Effector CD4-positive, alpha-beta T cell (primary cell): ENCODE measurements at places on chromosomes 1 and 21.
A peak's percentile ranks its signal among the peaks of the same experiment; 100 is the strongest.

DNA sequence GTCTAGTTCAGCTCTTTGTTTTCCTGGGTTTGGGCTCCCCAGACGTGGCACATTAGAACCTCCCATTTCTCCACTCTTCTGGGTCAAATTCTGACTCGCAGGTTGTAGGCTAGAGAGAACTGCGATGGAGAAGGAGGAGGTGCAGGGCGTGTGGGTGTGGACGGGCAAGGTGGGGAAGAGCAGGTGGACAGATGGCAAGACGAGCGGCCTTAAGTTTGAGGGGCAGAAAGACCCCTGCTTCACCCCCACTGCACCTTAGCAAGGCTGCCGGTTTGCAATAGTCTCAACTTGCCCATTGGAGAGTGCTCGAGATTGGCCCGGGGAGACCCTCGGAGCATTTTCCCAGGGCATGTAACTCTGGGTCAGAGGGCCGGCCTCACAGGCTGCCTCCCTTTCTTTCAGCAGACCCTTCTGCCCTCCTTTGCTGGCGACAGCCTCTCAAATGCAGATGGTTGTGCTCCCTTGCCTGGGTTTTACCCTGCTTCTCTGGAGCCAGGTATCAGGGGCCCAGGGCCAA, 1.7 kb downstream of the IL24 start:
- DNase-seq, result no peak

DNA sequence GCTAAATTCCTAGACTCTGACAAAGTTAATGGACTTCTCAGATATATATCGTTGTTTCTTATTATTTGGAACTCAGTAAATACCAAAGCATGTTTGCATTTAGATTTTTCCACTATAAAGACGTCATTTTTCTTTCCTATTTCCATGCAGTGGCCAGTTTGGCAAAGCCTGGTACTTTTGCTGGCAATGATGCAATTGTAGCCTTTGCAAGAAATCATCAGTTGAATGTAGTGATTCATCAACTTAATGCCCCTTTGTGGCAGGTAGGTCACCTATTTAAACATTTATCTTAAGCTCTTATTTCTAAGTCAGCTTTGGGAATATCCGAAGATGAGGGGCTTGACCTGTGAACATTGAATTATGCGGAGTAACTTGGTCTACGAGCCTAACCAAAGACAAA, 12.0 kb downstream of the OTUD3 start:
- DNase-seq, result no peak

GRCh38 chr1:171507435-171507834, 22.1 kb downstream of the PRRC2C start:
- no peak for DNase-seq

DNA sequence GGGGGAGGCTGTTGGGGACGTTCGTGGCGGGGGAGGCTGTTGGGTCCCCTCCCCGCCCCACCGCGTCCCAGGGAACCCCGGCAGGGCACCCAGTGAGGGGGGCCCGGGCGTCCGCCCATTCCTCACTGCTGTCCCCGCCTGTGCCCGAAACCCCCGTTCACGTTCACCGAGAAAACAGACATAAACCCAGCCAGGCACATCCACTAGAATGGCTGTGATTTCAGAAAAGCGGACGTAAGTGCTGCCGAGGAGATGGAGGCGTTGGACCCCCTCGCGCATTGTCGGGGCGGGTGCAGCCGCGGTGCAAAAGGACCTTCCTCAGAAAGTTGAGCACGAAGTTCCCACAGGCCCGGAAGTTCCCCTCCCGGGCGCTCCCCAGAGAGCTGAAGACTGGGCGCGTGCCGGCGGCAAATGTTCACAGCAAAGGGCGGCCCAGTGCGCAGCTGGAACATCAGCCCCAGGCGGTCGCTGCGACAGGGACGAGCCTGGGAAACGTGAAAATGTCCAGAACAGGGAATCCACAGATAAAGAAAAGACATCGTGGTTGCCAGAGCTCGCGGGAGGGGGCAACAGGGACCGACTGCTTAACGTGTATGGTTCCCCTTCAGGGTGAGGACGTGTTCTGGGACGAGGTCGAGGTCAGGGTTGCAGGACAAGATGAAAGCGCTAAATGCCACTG, 18.5 kb upstream of the SAMD11 start:
- no peak for DNase-seq

GRCh38 chr1:24735156-24735508, 10.1 kb upstream of the CLIC4 start:
- no peak for DNase-seq

DNA sequence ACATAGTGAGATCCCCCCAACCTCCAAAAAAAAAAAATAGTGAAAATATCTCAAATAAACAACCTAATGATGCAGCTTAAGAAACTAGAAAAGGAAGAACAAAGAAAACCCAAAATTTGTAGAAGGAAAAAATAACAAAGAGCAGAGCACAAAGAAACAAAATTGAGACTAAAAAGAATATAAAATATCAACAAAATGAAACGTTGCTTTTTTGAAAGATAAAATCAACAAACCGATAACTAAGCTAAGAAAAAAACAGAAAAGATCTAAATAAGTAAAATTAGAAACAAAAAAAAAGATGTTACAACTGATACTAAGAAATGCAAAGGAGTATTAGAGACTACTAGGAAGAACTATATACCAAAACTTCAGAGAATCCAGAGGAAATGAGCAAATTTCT, 139.3 kb upstream of the PALMD start:
- no peak for DNase-seq

DNA sequence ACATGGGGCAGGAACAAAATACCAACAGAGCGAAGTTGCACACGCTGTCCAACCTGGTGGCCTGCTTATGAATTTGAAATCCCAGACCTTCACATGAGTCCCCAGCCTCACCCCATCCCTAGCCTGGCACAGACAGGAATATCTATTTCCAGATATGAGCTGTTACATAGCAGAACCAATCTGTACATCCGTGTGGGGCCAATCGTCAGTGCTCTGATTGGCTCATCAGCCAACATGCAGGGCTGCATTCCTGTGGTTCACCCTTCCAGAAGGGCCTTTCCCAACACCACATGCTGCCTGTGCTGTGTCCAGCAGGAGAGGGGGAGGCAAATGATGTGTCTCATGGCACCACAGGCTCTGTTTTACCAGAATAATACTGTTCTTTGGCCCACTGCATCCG, 31.3 kb downstream of the CCN1 start:
- DNase-seq, result no peak

- no peak for DNase-seq
Observed at GRCh38 chr1:46656643-46657042, 11.5 kb downstream of the ATPAF1 start.

- peak; percentile 42 for DNase-seq
Observed at GRCh38 chr1:204493984-204494280, 673 bp downstream of the PIK3C2B start.

GRCh38 chr1:209398313-209398991, 185.1 kb upstream of the CAMK1G start:
- DNase-seq, result no peak

DNA sequence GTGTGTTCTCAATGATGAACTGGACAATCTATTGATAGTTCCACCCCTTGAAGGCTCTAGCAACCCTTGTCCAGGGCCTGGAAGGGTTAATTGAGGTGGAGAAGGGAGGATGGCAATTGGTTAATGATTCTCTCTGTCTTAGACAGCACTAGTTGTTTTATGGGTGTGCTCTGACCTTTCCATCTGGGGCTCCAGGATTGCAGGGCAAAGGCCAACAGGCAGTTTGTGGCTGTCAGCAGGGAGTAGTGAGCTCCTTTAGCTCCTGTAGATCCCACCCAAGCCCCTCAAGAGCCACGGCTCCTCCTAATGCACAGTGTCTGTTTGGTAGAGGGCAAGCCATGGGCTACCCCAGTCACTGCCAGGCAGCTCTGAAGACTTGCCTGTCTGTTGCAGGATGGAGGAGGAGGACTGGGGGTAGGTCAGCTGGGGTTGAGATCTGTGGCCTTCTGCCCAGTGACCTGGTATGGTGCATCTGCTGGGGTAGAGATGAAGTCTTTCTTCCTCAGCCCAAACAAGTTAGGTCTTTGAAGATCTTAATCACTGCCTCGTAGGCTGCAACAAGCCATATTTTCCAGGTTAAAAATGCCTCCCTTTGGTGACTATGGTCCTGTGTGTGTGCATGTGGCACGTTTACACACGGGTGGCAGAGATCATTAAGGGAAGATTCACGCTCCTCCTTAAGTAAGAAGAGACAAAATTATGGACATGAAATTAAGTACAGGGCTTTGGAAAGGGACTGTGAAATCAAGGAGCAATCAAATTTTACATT, 7.7 kb downstream of the MROH7 start:
- no peak for DNase-seq

DNA sequence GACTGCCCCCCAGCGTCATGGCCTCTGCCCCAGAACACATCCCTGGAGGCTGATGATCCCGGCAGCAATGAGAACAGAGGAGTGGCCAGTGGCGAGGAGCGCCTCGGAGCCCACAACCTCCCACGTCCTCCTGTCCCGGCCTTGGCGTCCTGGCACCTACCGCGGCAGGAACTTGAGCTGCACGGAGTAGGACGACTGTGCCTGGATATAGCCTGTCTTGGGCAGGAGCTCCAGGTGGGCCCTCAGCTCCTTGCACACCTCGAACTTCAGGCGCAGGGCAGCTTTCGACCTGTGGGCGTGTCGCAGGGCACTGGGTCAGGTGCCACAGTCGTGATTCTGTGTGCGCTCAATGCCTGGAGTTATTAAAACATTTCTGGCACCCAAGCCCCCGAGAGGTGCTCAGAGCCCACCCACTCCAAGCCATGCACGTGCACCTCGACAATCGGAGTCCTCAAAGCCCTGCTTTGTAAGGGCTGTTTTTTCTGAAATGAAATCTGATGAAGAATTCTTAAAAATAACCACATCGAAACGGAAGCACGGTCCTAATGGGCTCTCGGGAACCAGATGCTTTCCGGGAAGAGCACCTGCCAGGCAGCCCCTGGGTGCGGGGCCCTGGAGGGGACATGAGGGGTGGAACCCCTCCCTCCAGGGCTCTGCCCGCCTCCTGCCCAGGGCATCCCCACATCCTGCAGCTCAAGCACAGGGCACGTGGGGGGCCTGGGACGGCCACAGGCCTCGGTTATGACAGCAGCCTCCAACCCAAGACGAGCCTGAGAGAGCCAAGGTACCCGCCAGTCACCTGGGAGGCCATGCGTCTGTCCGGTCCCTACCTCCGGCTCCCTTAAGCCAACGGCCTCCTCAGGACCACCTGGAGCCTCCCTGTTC, 23.0 kb upstream of the TMEM52 start:
- DNase-seq, result no peak

DNA sequence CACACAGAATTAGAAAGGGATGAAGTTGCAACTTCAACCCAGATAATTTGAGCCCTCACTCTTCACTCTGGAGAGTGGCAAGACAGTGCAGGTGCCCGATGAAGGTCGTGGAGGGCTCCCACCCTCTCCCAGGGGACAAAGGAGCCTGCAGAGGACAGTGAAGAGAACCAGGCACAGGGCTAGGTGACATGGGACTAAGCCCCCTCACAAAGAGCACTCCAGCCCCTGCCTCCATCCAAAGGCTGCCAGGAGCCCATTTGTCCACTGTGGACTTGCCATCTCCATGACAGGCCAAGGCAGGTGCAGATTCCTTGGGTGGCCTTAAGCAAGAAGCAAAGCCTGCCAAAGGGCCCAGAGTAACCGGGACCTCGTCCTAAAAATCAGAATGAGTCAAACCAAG, 15.1 kb downstream of the ERRFI1 start:
- DNase-seq, result no peak

GRCh38 chr1:167105271-167106118, 11.6 kb downstream of the STYXL2 start:
- DNase-seq, result no peak

GRCh38 chr1:185425163-185425562, 108.1 kb upstream of the IVNS1ABP start:
- no peak for DNase-seq

GRCh38 chr1:100876291-100876690, 18.4 kb downstream of the EXTL2 start:
- DNase-seq, result no peak

GRCh38 chr1:230754796-230755195, 7.6 kb downstream of the CAPN9 start:
- DNase-seq, result no peak

GRCh38 chr21:35565204-35565611, 495.1 kb downstream of the SETD4 start:
- no peak for DNase-seq

DNA sequence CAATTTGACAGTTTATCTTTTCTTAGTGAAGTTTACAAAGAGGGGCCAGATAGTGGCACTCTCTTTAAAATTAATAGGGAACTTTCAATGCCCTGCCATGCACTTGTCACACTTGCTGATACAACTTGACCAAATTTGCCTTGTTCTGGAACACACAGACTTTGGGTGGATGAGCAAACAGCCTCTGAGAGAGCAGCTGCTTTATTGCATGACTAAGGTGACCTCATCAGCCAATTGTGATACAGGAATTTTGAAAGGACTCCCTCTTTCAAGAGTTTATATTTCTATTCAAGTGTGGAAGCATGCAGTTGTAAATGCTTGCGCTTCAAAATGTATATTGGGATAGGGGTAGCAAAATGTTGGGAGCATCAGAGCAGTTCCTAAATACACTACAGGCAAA, 2.1 kb upstream of the RGS1 start:
- DNase-seq, result no peak

DNA sequence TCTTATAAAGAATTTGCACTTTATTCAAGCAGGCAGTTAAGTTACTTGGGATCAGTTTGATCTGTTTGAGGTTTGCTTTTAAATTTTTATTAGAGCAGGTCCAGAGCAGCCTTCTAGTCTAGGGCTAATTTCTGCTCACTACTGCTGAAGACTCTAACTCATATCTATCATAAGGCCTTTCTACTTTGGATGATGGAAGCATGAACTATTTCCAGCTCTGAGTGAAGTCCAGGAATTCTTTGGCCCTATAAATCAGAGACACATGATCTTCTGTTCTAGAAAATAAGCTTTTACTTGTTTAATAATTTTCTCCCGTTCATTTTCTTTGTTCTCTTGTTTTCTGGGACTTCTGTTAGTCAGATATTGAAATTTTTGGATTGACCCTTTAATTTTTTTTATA, 14.7 kb downstream of the NIBAN1 start:
- no peak for DNase-seq

GRCh38 chr21:14358775-14359174, 24.2 kb downstream of the HSPA13 start:
- no peak for DNase-seq

GRCh38 chr1:18292531-18292930, 184.9 kb downstream of the IGSF21 start:
- no peak for DNase-seq

DNA sequence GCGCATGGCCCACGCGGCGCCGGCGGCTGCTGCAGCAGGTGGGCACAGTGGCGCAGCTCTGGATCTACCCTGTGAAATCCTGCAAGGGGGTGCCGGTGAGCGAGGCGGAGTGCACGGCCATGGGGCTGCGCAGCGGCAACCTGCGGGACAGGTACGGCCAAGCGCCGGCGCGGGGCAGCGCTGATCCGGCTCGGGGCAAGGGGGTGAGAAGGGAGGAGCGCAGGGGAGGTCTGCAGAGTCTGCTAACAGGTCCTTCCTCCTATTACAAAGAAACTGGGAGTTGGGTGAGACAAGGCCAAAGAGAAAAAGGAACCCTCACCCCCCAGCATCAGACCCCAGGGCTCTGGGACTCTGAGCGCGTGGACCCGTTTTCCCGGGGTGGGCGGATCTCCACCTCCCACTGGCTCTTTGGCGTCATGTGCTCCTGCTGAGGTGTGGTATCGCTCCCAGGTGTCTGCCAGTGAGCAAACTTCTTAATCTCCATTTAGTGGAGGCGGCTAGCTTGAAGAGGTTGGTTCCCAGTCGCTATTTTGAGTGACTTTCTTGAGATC, 431 bp downstream of the MTARC1 start:
- no peak for DNase-seq

GRCh38 chr1:169298441-169298840, 69.2 kb downstream of the NME7 start:
- DNase-seq, result no peak
